SJCRH30 (cell line): ENCODE measurements at places on chromosomes 7 and 10. TPM values are rescaled to one million over a fixed set of nuclear protein-coding genes. Genes with fewer than 3 reads are reported as not detected.

DNA sequence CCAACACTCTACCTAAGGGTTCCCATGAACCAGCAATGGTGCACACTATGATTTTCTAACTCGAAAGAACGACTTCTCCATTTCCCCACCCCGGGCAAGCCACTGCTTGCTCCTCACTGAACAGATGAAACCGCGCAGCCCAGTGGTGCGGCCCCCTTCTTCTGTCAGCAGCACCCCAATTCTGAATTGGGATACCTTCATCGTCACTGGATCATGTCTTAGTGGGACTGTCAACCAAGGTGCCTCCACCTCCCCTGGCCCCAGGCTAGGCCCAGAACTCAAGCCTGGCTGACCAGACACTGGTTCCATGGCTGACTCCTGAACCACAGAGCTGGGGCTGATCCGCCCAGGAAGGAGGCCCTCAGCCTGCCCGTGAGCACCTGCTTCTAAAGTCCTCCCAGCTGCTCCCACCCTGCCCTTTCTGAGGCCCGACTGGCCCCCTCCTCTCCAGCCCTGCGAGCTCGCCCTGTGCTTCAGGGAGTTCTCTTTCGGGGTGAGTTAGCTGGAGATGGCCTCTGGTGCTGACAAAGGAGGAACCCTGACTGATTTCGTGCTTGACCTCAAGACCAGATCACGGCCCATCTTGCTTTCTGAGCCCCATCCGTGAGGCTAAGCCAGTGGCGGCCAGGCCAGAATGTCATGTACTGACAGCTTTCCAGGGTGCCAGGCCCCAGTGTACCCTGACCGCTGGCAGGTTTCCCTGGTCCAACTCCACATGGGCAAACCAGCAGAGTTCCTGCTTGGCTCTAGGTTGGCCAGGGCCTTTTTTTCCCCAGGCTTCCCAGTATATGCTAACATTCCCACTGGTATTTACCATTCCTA is 44.5 kb downstream of the FAM53B start:
- H3K4me3 ChIP-seq: no peak overlapping the region
- H3K27ac ChIP-seq: no peak overlapping the region
- DNase-seq: no peak
- H3K36me3 ChIP-seq: 0 out of 2 replicates have a peak, but pooled peaks cover 3% of the 10 kb centered on the region

GRCh38 chr7:104034679-104035078 is 45.2 kb upstream of the RELN start:
- H3K4me1 ChIP-seq: no peaks in the 10 kb centered on the region
- DNase-seq: no peak
- no peaks in the 10 kb centered on the region for H3K27me3 ChIP-seq
- H3K27ac ChIP-seq: no peak overlapping the region
- H3K4me3 ChIP-seq: no peak overlapping the region

- H3K4me3 ChIP-seq: no peak overlapping the region
- no peak for DNase-seq
- peaks cover 27% of the 10 kb centered on the region for H3K4me1 ChIP-seq
- no peaks in the 10 kb centered on the region for H3K27me3 ChIP-seq
- peak overlapping the region; percentile 28 for H3K27ac ChIP-seq
Observed at GRCh38 chr10:112131996-112132395, 51.6 kb downstream of the GPAM start.

DNA sequence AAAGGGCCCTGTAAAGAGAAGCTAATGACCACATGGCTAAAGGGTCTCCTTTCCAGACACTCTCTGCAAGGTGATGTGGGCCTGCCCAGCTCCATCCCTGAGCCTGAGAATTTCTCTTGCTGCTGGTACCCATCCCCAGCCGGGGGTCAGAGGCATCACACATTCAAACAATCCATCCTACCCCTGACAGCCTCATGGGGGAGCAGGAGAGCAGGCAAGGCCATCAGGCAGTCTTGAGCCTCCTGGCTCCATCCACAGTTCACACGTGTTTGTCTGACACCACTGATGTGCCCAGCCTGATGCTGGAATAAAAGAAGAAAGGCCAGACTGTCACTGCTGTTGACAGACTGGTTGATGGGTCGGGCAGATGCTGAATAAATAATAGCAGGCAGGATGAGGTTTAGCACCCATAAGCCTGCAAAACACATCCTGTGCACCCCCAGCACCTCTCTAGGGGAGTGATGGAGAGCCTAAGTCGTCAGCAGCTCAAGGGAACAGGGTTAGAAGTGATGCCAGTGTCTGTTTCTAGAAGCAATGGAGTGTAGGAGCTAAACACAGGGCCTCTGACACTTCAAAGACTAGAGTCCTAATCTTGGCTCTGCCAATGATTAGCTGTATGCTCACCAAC is 43.5 kb downstream of the TLL2 start:
- H3K27ac ChIP-seq: no peak overlapping the region
- H3K36me3 ChIP-seq: no peaks in the 10 kb centered on the region
- no peak overlapping the region for H3K4me3 ChIP-seq
- H3K4me1 ChIP-seq: peaks cover 24% of the 10 kb centered on the region

DNA sequence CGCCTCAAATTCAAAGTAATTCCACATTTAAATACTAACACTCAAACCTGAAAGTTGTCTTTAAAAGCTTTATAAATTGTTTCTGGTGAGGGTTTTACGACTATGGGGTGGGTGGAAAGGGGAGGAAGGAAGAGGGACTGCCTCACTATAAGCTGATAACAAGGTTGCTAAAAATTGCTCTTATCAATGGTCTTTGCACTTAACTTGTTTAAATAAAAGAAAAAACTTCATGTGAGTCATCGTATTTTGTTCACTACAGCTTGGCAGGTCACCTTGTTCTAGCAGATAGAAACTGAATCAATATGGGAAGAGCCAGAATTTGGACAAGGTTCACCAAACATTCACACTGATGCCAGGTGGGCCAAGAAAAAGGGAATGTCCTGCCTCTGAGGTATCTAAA is 129.2 kb downstream of the TES start:
- H3K4me1 ChIP-seq: no peaks in the 10 kb centered on the region
- H3K27me3 ChIP-seq: no peaks in the 10 kb centered on the region
- no peak overlapping the region for H3K4me3 ChIP-seq
- H3K27ac ChIP-seq: no peak overlapping the region

DNA sequence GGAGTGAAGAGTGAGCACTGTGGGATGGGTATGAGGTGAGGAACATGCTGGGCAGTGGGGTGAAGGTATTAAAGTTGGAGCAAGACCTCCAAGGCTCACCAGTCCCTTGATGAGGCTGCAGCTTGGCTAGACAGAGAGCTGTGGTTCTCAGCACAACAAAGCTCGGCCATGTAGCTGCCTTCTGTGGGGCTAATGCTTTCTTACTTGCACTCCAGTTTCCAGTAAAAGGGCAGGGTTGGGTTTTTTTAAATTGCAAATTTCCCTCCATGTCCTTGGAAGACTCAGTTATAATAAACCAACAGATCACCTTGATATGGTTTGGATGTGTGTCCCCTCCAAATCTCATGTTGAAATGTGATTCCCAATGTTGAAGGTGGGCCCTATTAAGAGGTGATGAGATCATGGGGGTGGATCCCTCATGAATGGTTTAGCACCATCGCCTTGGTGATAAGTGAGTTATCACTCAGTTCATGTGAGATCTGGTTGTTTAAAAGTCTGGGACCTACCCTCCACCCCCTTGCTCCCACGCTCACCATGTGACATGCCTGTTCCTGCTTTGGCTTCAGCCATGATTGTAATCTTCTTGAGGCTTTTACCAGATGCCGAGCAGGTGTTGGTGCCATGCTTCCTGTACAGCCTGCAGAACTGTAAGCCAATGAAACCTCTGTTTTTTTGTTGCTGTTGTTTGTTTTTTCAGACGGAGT is 55.9 kb downstream of the ATXN7L1 start:
- H3K36me3 ChIP-seq: no peaks in the 10 kb centered on the region
- no peak for DNase-seq
- H3K27me3 ChIP-seq: no peaks in the 10 kb centered on the region
- no peak overlapping the region for H3K4me3 ChIP-seq
- H3K27ac ChIP-seq: no peak overlapping the region

- no peak overlapping the region for H3K4me3 ChIP-seq
- H3K36me3 ChIP-seq: no peaks in the 10 kb centered on the region
- no peaks in the 10 kb centered on the region for H3K27me3 ChIP-seq
- no peak for DNase-seq
Observed at GRCh38 chr7:72335561-72336381, 76.4 kb downstream of the CALN1 start.

GRCh38 chr7:8389593-8390261 is 43.7 kb upstream of the NXPH1 start:
- no peaks in the 10 kb centered on the region for H3K36me3 ChIP-seq
- H3K4me1 ChIP-seq: no peaks in the 10 kb centered on the region
- H3K27ac ChIP-seq: no peak overlapping the region
- H3K27me3 ChIP-seq: no peaks in the 10 kb centered on the region

DNA sequence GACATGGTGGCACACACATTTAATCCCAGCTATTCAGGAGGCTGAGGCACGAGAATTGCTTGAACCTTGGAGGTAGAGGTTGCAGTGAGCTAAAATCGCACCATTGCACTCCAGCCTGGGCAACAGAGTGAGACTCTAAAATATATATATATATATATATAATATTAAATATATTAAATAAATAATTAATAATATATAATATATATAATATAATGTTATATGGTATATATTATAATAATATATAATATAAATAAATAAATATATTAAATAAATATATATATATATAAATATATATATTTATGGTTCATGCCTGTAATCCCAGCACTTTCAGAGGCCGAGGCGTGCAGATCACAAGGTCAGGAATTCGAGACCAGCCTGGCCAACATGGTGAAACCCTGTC is 33.9 kb upstream of the PBLD start:
- H3K4me1 ChIP-seq: no peaks in the 10 kb centered on the region
- peaks cover 14% of the 10 kb centered on the region for H3K36me3 ChIP-seq
- DNase-seq: no peak
- no peak overlapping the region for H3K27ac ChIP-seq

- no peaks in the 10 kb centered on the region for H3K27me3 ChIP-seq
- no peak overlapping the region for H3K27ac ChIP-seq
- no peaks in the 10 kb centered on the region for H3K4me1 ChIP-seq
Observed at GRCh38 chr10:43595739-43596298, 10.4 kb upstream of the ZNF485 start.

DNA sequence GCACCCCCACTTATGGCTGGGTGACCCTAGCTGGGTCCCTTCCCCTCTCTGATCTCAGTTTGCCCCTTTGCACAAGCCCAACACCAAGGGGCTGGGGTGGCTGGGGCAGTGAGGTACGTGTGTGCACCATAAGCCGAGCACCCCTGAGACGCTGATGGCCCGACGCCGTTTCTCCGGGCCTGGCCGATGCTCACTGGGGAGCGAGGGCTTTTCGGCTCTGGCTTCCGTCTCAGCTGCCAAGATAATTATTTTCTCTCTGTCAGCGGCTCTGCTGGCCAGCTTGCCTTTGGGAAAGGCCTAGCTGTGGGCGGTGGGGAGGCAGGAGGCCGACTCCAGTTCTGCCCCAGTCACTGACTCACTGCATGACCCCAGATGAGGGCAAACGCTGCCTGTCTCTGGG is 91.0 kb downstream of the ZMIZ1 start:
- H3K36me3 ChIP-seq: peaks cover 2% of the 10 kb centered on the region; the same call in 1 of the 2 replicates
- peak overlapping the region; percentile 87; the same call in 1 of the 2 replicates for H3K27ac ChIP-seq
- peaks cover 61% of the 10 kb centered on the region for H3K4me1 ChIP-seq

- H3K27ac ChIP-seq: no peak overlapping the region
- no peak overlapping the region for H3K4me3 ChIP-seq
- H3K36me3 ChIP-seq: peaks cover 16% of the 10 kb centered on the region
- H3K4me1 ChIP-seq: no peaks in the 10 kb centered on the region
Observed at GRCh38 chr10:113071446-113071845, 121.4 kb downstream of the TCF7L2 start.

DNA sequence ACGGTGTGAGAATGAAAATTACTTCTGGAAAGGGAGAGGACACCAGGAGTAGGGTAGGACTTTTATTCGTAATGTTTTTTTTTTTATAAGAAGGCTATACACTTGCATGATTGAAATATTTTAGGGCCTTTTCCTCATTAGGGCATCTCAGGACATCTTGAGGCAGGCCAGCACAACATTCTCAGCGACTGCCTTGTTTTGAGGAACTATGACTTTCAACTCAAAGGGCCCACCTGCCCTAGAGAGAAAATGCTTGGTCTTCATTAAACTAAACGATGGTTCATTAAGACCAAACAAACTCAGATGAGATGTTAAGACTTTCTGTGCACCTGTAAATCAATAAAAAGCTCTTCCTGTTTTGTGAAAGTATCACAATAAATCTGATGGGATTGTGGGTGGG is 11.3 kb downstream of the NOD1 start:
- H3K27ac ChIP-seq: no peak overlapping the region
- DNase-seq: no peak

GRCh38 chr7:155809947-155810769 is 2.1 kb downstream of the SHH start:
- no peak for DNase-seq
- H3K4me1 ChIP-seq: no peaks in the 10 kb centered on the region
- no peak overlapping the region for H3K4me3 ChIP-seq
- H3K27me3 ChIP-seq: peaks cover 21% of the 10 kb centered on the region
- no peaks in the 10 kb centered on the region for H3K36me3 ChIP-seq
- no peak overlapping the region for H3K27ac ChIP-seq

- no peaks in the 10 kb centered on the region; the same call in none of the 2 replicates for H3K27me3 ChIP-seq
- no peaks in the 10 kb centered on the region for H3K4me1 ChIP-seq
- H3K36me3 ChIP-seq: no peaks in the 10 kb centered on the region
Observed at GRCh38 chr7:126972571-126972970, 280.2 kb downstream of the GRM8 start.

- H3K27ac ChIP-seq: no peak overlapping the region
- DNase-seq: no peak
- no peaks in the 10 kb centered on the region for H3K27me3 ChIP-seq
- no peak overlapping the region for H3K4me3 ChIP-seq
Observed at GRCh38 chr7:108436906-108437305, 19.3 kb downstream of the NRCAM start.

Gene SFMBT2
- 7.4 and 8.2 TPM in 2 replicates for total RNA-seq

Gene CCDC136
- 11.8 and 16.5 TPM in 2 replicates for total RNA-seq

Gene CALD1
- 102 and 113 TPM in 2 replicates for total RNA-seq

Gene PLAC9
- 4.7 and 7.2 TPM in 2 replicates for total RNA-seq

Gene AS3MT
- total RNA-seq: 13.7 and 14.8 TPM in 2 replicates

Gene CYCS
- total RNA-seq: 337 and 376 TPM in 2 replicates

Gene CPA1
- total RNA-seq: 0.81 and 1.1 TPM in 2 replicates

Gene INA
- total RNA-seq: not detected in 2 replicates

Gene SFTPA1
- not detected in 2 replicates for total RNA-seq

Gene HK1
- 35.2 and 36.6 TPM in 2 replicates for total RNA-seq
